Right ventricle myocardium inferior (tissue), 1 donor: ENCODE measurements at places on chromosomes 2 and 18.

DNA sequence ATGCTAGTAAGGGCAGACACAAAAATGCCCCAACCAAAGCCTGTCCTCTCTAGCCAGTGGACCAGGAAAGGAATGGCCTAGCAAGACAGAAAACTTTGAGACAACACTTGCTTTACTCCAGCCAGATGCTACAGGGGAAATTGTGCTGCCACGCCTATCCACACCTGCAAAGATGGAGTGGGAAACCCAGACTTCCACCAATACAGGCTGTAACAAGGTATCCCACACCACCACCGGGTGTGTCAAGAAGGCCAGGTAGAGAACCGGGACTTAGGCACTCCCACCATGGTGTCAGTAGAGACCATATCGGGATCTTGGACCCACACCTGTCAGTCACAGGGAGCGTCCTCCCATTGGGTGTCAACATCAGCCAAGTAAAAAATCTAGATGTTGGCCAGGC, 16.2 kb upstream of the ESPNL start:
- DNase-seq = no peak

DNA sequence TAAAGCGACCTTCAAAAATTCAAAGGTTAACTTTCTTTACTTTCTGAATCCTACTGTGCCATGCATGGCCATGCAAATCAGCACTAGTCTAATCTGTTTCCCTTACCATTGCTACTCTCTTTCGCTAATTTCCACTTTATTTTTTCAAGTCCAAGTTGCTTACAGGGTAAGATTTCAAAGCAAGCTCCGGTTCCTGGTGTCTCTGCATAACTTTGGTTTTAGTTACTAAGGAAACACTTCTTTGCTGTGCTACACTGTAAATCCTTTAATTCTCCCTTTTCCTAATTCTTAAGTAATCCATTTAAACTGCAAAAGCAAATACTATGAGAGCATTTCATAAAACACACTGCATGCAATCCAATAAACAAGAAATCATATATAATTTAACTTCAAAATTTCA, 383.5 kb upstream of the LYPD1 start:
- no peak for DNase-seq

GRCh38 chr2:195579776-195580555, 77.1 kb upstream of the SLC39A10 start:
- DNase-seq = no peak

GRCh38 chr2:167653131-167653530, 594.3 kb downstream of the STK39 start:
- no peak for DNase-seq

GRCh38 chr2:1858733-1859132, 114.4 kb upstream of the PXDN start:
- no peak for DNase-seq

DNA sequence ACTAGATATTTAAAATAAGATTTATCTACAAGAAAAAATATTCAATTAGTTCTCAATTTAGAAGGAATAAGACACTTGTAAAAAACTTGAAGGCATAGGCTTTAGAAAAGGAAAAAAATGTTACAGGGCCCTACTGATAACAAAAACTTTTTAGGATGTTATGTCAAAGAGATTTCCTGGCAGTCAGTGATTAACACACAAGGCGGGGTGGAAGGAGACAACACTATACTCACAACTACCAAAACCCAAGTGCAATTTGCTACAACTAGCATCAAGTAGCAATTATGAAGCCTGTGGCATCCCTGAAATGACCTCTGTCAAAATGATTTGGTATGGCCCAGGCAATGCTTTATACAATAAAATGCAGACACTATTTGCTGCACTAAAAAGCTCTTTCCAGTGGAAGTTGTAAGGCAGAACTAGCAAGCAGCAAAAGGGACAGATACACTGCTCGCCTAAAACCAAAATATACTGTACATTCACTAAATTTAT, 15.3 kb downstream of the STRN start:
- no peak for DNase-seq

- no peak for DNase-seq
These were observed 116.6 kb downstream of the SLC4A3 start for GRCh38 chr2:219744066-219744465.

DNA sequence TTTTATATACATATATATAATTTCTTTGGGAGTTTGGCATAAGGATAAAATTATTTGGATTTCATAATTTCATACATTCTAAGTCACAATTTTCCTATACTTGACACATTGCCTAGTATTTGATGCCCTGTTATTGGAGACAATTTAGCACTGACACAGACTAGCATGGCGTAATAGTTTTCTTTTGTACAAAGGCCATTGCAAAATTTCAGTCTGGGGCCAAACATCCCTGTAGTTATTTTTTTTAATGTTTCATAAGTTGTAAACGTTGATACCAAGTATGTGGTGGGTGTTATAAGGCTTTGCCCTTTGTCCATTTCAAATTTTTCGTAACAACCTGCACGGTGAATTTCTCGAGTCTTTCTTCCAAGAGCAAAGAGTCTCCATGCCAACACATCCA, 95.7 kb upstream of the NRP2 start:
- DNase-seq = no peak

DNA sequence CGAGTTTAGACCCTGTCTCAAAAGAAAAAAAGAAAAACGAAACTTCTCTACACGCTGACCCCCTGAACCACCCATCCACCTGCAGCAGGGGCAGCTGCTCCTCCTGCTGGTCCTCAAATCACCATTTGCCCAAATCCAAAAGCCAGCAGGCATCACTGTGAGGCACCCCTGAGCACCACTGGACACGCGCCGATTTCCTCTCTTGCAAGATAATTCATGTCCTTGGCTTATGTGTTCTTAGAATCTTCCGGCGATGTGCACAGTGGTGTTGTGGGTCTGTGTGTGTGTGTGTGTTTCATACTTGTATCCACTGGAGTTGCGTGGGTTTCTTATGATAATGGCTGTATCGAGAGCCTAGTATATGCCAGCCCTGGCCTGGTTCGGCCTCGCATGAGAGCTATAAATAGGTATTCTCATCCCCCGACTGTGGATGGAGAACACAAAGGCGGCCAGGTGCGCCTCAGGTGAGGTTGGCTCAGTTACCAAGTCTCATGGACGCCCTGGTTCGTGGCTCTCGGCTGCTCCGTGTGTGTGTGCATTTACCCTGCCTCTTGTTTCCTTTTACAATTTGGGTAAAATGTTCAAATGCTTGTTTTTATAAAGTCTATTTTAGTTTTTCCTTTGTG, 235.5 kb downstream of the HDAC4 start:
- DNase-seq = no peak

DNA sequence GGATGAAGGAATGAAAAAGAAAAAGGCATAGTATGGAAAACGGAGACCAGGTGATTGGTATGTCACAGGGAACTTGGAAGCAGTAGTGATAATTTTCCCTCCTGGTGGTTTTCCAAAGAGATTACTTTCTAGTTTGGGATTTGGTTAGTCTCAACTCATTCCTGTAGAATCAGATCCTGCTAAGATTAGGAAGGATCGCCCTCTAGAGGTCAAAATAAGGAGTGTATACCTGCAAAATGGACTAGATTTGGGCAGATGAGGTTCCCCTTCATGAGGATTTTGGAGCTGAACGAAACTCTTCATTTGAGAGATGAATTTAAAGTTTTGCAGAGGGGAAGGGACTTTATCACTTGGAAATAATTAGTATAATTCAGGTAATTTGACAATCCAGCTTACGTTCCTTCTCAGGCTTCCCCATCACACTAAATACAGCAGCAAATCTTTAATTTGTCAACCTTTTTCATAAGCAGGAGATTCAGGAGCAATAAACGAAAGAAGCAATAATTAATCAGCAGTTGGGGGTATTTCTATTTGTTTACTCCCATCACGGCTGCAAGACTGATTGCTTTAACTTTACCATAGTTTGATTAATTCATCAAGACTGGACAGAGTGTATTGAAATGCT, 65.2 kb downstream of the CCDC195 start:
- no peak for DNase-seq

- DNase-seq = no peak
These were observed 123.5 kb downstream of the TANC1 start for GRCh38 chr2:159091976-159092375.

GRCh38 chr2:132275396-132275795, 113.6 kb upstream of the ANKRD30BL start:
- DNase-seq = no peak

DNA sequence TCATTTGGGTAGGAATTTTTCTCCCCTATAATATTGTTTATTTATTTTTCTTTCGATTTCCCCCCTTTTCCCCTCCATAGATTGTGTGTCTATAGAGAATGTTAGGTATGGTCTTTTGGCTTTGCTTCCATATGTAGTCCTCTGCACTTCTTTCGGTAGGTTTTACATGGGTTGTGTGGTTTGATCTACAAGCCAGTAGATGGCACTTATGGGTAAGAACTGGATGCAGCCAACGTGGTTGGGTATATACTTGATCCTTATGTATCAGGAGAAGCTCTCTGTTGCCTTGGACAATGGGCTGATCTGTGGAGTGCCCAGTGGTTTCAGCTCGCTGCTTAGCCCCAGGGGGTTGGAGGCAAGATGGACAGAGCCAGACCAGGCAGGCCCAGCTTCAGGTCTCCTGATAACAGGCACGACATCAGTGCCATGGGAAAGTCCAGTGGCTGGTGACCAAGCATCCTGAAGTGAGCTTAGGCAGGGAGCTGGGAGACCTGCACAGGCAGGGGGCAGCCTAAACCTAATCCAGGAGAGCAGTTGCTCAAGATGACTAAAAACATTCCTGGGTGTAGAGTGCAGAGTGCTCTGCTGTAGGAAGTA, 488.3 kb downstream of the CCDC85A start:
- no peak for DNase-seq
